ENCODE measurements at places on chromosomes 4 and X.

GRCh38 chr4:105586638-105587328, 34.4 kb downstream of the ARHGEF38 start:
- DNase-seq: no peak

DNA sequence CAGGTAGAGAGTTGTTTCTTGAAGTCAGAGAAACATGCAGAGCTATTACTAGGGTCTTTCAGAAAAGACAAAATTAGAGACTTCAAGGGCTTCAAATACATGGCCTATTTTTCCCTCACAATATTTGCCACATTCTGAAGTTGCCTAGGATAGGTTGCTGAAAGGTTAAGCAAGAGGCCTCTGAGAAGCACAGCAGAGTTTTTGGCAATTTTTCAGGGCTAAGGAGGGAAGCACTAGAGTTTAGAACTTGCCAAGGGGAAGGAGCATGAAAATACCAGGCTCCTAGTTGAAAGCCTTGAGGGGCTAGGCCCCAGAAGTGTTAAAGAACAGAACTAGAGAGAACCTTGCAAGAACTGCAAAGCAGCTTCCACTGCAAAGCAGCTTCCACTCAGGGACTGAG, 86.4 kb downstream of the ANAPC10 start:
- DNase-seq: peak; percentile 10

DNA sequence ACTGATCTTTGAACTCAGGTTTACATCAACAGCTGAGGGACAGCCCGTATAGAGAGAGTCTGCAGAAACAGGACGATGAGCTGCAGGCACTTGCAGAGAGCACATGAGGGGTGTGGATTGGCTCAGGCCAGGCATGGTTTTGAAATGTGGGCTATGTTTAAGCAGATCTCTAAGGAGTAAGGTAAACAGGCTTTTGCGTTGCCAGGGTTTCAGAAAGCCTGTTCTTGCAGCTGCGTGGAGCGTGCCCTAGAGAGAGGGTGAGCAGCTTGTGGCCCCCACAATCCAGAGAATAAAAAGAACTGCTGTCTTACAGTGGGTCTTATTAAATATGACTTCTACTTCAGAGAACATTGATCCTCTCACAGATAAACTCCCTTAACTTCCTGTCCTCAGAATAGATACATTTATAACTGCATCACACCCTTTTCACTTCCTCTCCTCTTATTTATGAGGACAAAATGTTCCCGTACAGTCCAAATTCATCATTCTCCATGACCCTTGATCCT, 64.1 kb downstream of the TMA16 start:
- DNase-seq: peak; percentile 78

- DNase-seq: no peak
These were observed 53.0 kb downstream of the MAPK10 start for GRCh38 chr4:86306816-86307215.

GRCh38 chr4:156694413-156694812, 277.2 kb downstream of the PDGFC start:
- DNase-seq: no peak

GRCh38 chr4:172517391-172517790, 651.2 kb upstream of the GALNT7 start:
- DNase-seq: no peak

DNA sequence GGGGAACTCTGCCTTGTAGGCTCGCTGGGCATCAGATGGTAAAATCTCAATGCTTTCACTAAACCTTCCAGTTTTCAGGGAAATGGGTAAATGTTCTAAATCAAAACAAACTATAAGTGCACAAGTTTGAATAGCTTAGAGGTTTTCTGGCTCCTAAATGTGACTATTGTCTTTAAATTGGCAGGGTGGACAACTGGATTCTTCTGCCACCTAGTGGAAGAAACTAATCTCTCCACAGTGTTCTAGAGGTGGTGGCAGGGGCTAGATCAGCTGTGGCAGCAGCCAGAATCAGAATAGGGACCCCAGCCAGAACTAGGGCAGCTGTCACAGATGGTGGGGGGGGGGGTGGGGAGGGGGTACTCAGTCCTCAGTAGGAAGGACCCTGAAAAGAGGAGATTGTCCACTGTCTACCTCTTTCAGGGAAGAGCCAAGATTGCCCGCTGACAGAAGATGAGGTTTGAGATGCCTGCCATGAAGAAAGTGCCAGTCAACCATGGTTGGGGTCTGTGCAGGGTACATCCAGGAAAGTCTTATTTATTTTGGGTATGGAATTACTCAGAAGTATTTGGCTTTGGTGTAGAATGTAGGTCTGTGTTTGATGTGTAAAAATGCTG, 201.4 kb downstream of the CCNG2 start:
- peak; percentile 72 for DNase-seq

- DNase-seq: no peak
These were observed 21.7 kb upstream of the TMEM33 start for GRCh38 chr4:41913509-41913908.

- peak; percentile 13 for DNase-seq
These were observed 537 bp downstream of the RBM10 start for GRCh38 chrX:47145395-47146120.

GRCh38 chrX:95878874-95879273, 805.8 kb upstream of the DIAPH2 start:
- DNase-seq: no peak

DNA sequence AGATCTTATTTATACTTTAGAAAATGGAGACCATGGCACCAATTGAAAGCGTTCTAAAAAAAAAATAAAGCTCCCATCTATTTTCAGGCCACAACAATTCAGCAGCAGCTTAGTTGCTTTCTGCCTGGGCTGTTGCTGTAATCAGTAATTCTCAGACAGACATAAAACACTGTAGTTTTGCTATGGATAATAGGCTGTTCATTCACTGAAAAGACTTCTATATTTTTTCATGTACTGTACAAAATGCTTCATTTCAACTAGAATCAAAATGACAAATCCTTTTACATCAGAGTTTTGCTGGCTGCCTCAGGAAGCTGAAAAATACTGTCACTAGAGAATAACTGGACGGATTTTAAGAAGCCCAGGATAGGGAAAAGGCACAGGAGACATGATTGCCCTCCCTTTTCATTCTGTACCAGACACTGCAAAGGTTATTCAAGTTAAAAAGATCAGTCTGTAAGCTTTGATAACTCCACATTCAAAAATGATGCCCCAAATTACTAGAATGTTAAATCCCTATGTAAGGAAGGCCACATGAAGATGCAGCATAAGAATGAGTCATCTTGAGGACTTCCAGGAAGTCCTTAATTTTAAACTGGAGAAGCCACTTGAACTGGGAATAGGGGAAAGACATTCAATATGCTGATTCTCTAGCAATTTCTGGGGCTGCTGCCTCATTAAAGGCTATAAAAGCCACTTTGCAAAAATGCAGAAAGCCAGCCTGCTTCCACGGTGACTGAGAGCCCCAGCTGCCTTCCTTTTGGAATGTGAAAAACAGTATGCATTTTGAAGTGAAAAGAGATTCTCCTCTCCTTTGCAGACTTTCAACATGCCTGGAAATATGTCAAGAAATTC, 403.2 kb upstream of the RASGEF1B start:
- DNase-seq: no peak

- peak; percentile 21 for DNase-seq
These were observed 189.6 kb downstream of the BCOR start for GRCh38 chrX:39907964-39908661.

DNA sequence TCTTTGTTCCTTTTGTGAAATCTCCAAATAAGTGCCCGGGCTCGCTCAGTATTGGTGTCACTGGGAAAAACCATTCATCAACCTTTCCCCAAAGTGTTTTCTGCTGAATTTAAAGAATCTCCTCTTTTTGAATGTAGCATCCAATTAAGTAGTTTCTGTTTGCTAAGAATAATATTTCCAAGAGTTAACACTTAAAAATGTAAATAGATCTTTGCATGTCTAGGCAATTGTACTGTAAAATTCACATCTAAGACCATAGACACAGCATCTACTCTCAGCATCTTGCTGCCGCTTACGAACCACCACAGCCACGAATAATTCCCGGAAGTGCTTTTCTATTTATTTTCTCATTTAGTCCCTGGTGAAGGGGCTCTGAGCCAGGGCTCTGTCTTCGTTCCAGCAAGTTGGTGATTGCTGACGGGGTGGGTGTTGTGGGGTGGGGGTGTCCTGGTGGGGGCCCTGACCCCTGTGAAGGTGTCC, 1.4 kb downstream of the NSG1 start:
- peak; percentile 24 for DNase-seq

- peak; percentile 23 for DNase-seq
These were observed 210.0 kb downstream of the SOWAHB start for GRCh38 chr4:76687746-76688448.

DNA sequence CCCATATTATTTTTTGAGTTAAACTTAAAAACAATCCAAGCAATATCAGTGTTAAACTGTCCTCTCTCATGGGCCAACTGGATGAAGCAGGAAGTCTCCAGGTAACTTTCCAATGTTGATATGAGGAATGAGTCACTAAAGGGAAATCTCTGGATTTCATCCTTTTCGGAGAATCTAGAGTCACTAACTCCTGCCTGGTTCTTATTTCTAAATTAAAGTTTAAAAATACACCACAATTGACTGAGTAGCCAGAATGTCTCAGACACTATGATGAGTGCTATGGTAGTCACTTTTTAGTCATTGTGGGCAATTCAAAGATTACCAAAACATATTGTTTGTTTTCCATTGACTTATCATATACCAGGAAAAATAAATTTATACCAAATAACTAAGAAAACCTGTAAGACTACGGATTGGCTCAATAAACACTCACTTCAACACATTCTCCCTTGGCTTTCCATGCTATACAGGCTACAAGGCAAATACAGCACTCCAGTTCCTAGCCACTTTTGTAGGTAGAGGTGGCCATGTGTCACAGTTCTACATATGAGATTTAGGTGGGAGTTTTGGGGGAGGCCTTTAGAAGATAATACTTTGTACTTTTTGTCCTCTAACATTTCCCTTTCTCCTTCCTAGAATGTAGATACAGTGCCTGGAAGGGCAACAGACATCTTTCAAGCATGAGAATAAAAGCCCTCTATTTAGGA, 8.6 kb downstream of the SLC9B2 start:
- no peak for DNase-seq

DNA sequence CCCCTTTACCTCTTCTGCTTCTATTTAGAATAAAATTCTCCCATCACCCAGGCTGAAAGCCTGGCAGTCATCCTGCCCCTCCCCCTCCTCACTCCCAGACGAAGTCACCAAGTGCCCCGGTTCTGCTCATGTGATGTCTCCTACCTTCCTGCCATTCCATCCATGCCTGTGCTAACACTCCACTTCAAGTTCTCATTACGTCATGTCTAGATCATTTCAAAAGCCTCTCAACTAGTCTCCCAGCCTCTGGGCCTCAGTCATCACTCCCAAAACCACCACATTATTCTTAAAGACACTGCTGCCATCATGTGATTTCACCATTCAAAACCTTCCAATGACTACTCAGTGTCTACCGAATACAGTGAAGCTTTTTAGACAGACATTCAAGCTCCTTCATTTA, 17.2 kb upstream of the HOPX start:
- no peak for DNase-seq

DNA sequence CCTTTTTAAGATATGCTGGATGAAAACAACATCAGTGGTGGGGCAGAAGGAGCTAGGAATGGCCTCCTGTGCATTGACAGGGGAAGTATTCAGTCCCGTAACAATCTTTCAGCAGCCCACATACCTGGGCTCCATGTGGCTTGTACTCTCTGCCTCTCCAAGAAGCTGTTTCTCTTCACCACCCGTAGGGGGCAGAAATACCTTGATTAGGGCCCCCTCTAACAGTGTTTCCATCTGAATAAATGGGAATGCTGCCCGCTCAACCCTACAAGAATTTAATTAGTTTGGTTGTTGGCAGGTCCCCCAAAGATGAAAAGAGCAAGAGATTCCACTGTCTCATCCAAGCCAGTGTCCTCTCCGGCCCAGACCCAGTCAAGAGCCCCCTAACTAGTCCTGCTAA, 155.2 kb downstream of the SMIM20 start:
- peak; percentile 42 for DNase-seq

DNA sequence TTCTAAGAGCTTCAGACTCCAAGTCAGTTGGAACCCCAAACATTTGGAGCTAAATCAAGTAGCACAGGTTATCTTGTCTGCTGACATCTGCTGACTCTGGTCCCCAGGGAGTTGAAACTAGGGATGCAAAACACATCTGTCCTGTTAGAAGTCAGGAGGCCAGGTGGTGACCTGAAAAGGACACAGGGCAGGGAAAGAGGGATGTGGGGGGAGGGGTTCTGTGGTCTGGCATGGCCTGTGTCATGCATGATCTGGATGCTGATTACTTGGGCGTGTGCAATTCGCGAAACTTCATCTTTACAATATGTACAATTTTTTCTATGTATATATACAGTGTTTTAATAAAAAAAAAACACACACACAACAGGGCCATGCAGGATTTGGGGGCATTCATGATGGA, 55.3 kb downstream of the FHDC1 start:
- DNase-seq: peak; percentile 46

- DNase-seq: peak; percentile 86
These were observed 886 bp upstream of the NDST3 start for GRCh38 chr4:118033148-118034052.

GRCh38 chr4:69714086-69714485, 46.3 kb downstream of the SULT1B1 start:
- no peak for DNase-seq

- DNase-seq: no peak
These were observed 184.9 kb downstream of the FRAS1 start for GRCh38 chr4:78242071-78242470.

- no peak for DNase-seq
These were observed 182.7 kb upstream of the PCDH7 start for GRCh38 chr4:30537456-30537855.

DNA sequence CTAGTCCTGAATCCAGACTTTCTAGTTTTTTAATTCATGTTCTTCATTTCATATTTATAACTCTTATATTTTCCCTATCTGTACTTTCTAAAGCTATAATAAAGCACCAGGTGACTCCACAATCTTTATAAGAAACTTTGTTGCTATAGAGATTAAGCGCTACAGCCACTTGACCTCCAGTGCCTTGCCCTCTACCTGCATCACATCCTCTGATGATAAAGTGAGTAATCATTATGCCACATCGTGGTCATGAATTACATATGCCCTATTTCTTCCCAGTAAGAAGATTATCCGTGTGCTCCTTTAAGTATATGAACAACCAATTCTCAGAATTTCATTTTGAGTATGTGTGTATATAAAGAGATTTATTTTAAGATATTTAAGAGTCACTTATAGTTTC, 6.8 kb upstream of the DYNLT3 start:
- no peak for DNase-seq

GRCh38 chr4:151429957-151430570, 21.1 kb downstream of the FHIP1A start:
- DNase-seq: no peak

DNA sequence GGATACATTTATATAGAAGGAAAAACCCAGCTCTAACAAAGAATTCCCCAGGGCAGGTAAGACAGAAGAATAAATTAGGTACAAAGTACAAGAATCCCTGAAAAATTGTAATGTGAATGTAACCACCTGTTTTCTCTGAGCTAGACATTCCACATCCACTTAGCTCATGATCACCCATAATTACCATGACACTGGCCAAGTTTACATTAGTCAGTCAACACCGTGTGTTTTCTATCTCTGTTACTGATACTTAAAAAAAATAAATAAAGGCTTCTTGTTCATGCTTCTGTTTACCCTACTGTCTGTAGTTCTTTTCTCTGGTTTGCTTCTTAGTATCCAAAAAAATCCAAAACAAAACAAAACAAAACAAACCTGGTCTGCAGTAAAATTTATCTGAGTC, 66.0 kb downstream of the CBLL2 start:
- no peak for DNase-seq

GRCh38 chr4:185457136-185457535, 14.4 kb downstream of the CCDC110 start:
- no peak for DNase-seq

Measured in hematopoietic multipotent progenitor cell treated with erythropoietin and hydrocortisone succinate and interleukin-3 and kit ligand, for 4 days (in vitro differentiated cells).